ENCODE measurements at places on chromosomes 4 and X.

DNA sequence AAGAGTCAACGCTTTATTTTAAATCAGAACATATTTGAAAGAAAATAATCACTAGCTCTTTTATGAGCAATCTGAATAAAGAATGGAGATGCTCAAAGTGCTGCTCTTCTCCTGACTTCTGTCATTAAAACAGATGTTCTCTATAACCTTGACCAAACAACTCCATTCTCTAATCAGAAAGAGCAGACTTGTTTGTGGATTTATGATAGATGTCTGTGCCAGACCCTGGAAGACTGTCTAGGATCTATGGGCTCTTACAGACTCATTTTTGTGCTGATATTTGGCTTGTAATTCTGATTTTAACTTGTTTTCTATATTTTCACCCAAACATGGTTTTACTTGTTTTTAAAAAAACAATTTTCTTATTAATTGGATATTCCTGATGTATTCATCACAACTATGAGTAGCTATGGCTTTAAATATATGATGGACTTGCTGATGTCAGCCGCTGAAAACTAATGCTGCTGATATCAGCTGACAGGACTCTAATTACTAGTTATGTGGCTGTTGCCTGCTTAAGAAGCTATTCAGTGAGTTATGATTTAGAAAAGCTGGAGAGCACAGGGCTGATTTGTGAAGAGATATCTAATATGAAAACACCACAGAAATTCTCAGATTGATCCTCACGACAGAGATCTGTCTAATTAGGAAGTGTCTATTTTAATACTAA, 31.6 kb upstream of the MAML3 start:
- no peak for DNase-seq

- DNase-seq, result no peak
These were observed 952 bp downstream of the ARSD start for GRCh38 chrX:2928191-2928582.

DNA sequence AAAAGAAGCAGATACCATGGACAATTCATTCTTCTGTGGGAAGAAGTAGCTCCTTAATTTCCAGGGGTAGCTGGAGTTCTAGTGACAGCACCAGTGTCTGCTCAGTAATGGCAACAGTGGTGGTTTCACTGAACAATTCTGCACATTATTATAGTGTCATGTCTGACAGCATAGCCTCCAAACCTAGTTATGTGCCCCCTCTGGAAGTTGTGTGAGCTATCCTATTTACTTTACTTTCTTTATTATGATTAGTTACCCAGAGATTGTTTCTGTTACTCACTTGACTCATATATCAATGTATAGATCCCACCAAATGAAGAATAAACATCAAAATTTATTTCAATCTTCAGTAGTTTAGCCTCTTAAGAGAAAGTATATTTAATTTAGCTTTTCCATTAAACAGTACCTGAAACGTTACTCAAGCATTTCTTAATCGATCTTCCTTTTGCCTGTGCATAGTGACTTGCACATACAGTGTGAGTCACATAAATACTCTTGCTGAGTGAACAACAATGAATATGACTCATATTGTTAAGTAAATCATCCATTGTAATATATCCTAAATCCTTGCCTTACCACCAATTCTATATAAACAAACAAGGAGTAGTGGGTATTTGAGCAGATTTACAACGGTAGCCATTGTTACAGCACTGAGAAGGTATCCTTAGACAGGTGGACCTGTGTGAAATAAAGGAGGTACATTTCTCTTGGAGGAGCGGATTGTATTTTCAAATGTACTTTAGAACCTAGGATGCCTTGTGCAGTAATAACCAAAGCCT, 534.7 kb downstream of the ANKRD50 start:
- DNase-seq, result no peak

GRCh38 chr4:185286571-185286970, 77.2 kb downstream of the SNX25 start:
- DNase-seq, result no peak

DNA sequence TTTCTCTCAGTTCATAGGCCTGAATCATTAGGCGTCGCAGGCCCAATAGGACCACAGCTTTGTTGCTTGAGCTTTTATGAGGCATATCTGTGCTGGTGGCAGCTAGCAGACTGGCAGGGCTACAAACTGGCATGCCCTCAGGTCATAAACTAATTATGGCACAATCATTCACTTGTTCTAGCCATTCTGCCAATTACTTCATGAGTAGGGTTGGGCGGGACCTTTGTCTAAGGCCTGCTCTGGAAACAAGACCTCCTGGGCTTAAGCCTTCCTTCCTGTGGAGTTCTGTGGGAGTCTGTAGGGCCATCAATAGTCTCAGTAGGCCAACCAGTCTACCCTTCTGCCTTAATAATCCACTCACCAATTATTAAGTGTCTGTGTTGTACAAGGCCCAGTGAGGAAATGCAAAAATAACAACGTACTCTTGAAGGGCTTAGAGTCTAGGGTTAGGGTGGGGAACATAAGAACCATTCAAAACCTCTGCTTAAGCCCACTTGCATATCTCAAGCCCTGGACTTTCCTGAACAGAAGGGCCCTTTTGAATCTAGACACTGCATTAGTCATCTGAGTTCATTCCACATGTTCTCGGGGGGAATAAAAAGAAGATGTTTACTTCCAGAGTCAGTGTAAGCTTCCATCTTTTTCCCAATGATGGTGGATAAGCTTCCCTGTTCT, 44.5 kb downstream of the SHROOM4 start:
- DNase-seq, result no peak

- no peak for DNase-seq
These were observed 23.0 kb downstream of the GPR174 start for GRCh38 chrX:79167462-79167861.

DNA sequence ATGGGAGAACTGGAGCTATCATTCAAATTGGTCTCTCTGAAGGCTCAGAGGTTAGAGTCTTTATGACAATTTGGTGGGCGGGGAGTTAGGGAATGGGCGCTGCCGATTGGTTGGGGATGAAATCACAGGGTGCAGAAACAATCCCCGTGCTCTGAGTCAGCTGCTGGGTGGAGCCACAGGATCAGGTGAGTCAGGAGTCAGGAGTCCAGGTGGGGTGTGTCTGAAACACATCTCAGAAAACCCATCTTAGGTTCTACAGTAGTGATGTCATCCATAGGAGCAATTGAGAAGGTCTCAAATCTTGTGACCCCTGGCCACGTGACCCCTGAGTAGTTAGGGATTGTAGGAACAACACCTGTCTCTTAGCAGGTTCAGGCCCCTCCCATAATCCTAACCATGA, 41.6 kb upstream of the TLR3 start:
- no peak for DNase-seq

DNA sequence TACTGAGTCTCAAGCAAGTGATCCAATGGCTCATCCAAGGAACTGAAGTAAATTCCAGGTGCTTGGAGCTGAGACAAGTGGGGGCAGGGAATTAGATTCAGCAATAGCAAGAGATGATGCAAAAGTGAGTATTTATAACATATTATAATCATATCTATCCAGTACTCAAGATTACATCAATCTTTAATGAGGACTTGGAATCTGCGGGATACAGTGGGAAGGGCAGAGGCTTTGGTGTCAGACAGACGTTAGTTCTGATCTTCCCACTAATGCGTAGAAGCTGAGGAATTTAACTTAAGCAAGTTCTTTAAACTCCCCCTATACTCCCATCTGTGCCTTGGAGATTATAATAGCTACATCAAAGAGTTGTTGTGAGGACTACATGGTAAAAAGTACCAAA, 143.4 kb upstream of the NWD2 start:
- DNase-seq, result no peak

- no peak for DNase-seq
These were observed 15.3 kb upstream of the SLC16A2 start for GRCh38 chrX:74405973-74406489.

DNA sequence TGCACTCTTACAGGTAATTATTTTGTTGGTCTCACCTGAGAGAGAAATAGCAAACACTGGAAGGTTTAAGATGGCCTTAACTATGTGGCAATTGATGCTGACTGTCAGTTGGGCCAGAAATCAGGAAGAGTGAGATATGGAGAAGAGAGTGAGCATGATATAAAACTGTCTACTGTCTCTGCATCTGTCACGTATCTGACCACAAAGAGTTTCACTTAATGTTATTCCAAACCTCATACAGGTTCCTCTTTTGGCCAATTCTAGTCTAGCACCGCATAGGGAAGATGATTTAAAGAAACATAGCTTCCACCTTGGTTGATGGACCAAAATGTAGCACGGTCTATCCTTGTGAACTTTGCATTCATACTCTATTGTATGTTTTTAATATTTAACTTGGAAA, 381.0 kb upstream of the BOD1L1 start:
- DNase-seq, result no peak

GRCh38 chr4:110823251-110823650, 200.4 kb upstream of the PITX2 start:
- DNase-seq, result no peak

- no peak for DNase-seq
These were observed 11.3 kb upstream of the DRP2 start for GRCh38 chrX:101208152-101208905.

GRCh38 chr4:26237916-26238315, 82.9 kb upstream of the RBPJ start:
- no peak for DNase-seq

DNA sequence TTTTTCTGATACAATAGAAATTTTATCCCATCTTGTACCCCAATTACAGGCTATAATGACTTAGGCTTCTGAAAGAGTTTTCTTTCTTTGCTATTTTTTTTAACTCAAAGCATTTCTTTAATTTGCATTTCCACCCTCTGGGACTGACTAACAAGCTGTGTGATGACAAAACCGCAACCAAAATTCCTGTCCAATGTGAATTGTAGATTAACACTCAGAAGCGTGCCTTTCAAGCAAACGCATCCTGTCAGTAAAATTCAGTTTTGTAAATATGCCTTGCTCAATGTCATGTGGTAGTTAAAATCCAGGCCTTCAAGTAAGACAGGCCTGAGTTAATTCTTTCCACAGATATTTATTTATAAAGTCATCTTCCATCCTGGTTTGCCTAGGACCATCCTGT, 50.3 kb downstream of the STK32B start:
- no peak for DNase-seq

DNA sequence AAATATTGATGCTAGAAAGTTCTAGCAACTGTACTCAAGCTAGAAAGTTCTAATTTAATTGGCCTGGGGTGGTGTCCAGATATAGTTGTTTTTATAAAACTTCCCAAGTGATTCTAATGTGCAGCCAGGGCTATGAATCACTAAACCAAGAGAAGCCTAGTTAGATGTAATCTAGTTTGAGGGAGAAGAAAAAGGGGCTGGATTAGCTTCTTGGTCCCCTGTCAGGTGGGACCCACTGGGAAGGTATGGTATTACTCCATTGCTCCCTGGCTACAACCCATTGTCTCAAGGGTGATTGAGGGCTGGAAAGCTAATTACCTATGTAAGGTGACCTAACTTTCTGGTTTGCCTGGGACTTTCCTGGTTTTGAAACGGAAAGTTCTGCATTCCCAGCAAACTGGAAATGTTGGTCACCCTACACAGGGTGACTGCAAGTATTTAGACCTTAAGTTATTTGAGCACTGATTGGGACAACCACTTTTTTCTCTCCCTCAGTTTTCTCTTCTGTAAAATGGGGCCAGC, 23.9 kb upstream of the MSN start:
- no peak for DNase-seq

DNA sequence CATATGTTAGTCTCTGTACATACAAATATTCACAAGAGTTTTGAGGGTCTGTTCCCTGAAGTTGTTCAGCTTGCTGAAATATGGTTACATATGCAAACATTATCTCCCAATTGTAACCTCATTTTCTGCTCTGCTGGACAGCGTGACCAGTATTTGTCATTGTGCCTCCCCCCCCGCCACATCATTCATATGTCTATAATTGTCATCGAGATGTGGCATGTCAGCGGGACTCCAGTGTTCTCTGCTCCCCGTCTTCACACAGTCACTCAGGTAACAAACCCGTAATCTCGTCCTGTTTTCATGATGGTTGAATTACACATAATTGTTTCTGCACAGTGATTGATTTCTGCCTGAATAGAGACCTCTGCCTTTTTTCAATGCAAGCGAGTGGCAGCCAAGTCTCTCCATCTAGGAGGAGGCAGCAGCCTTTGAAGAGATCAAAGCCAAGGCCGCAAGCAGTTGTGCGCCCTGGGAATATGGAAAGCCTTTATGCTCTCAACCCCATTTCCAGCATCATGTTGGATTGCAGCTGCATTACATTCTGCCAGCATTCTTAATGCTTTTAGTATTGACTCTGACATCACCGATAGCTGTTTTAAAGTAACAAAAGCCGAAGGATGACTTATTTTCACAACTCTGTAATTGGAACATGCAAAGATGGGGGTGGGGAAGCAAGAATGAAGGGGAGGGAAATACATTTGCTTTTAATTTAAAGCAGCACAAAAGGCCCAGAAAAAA, 27.4 kb downstream of the LEF1 start:
- no peak for DNase-seq

DNA sequence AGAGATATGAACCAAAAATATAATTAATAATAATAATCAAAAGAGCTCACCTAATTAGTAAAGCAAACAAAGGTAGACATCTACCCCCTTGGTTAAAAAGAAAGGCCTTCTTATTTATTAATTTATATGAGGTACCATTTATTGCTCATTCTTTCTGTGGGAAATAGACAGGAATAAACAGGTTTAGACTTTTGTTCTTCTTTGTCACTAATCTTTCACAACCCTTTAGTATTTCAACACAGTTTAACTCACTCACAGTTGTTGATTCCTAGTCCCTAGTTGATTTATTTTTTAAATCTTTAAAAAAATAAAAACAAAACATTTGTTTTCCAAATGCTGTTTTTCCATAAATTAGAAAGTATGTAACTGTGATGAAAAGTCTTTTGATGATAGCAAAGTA, 5.6 kb downstream of the PPARGC1A start:
- no peak for DNase-seq

Measured in stimulated activated CD8-positive, alpha-beta memory T cell treated with anti-CD3 and anti-CD28 coated beads, Interleukin-15, amount 100 ng/mL, for 24 hours (primary cell).